ENCODE measurements at places on chromosomes 5 and 9.

GRCh38 chr9:136122425-136123383 is 4.0 kb upstream of the TMEM250 start:
- DNase-seq: peak; percentile 94

GRCh38 chr5:17832949-17833745 is 198.9 kb downstream of the TAF11L14 start:
- no peak for DNase-seq

DNA sequence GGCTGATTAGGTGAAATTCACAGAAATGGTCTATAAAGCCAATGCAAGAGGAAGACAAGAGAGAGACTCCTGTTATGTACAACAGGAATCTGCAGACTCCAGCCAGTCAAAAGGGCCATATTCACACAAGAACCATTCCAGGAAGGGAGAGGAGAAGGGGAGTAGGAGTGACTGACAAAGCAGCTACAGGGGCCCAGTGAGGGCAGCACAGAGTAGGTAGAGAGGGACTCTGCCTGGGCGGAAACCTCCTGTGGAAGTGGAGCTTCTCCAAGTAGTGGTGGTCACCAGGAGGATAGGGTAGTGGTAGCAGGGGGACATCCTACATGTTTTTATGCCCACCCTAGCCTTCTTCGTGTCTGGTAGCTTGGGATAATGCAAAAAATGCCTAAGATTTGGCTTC is 667.3 kb downstream of the ACTL7B start:
- DNase-seq: no peak

DNA sequence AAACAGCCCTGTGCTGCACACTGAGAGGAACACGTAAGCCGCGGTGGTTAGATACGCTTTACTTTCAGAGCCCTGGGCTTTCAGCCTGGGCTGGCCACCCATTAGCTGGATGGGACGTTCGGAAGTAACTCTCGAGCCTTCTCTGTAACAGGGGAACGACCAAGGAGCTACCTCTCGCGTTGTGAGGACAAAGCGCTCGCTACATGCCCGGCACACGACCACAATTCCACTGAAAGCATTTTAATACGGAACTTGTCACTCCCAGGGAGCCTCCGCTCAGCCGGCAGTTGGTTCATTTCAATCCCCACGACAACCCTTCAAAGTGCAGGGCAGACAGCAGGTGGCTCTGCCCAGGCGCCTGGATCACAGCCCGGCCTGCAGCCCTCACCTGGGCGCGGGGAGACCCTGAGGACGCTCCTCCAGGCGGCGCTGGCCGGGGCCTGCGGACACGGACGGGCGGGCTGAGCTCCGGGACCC is 368 bp downstream of the SURF1 start:
- peak; percentile 73 for DNase-seq

DNA sequence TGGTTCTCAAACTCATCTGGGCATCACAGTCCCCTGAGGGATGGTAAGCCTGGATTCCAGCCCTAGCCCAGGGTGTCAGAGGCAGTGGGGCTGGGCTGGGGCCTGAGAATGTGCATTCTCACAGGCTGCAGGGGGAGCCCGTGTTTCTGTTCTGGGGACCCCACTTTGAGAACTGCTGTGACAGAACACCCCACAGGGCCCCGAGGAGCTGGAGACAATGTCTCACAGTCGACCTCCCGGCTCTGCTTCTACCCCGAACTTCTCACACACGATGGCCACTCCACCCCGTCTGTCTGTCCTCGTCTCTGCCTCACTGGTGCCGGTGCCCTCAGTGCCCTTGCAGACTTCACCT is 130.0 kb downstream of the CACNA1B start:
- no peak for DNase-seq
